ENCODE measurements at places on chromosomes 5 and 9. TPM values are rescaled to one million over a fixed set of nuclear protein-coding genes. Genes with fewer than 3 reads are reported as not detected.

DMGDH gene
- total RNA-seq, result 1.9 TPM

SPINK14 gene
- total RNA-seq, result not detected

PTPRD gene
- total RNA-seq, result 3.1 TPM

LHX6 gene
- 6.0 TPM for total RNA-seq

- no peak for DNase-seq
These were observed 385.1 kb downstream of the SEMA5A start for GRCh38 chr5:9160747-9161146.

DNA sequence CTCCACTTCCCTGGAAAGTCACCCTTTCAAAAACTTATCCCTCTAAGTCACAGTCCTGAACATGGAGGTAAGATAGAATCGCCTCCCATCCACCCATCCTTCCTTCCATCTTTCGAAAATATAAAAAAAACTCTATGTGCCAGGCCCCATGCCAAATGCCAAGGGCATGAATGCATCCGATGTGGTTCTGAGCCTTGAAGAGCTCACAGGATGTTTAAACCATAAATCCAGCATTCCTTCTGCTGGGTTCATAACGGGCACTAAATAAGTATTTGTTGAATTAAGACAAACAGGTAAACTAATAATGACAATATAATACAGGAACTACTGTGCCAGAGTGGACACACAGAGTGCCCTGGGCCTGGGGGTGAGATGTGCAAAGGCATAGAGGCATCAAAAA lies 147.3 kb downstream of the TTLL11 start:
- DNase-seq, result no peak

DNA sequence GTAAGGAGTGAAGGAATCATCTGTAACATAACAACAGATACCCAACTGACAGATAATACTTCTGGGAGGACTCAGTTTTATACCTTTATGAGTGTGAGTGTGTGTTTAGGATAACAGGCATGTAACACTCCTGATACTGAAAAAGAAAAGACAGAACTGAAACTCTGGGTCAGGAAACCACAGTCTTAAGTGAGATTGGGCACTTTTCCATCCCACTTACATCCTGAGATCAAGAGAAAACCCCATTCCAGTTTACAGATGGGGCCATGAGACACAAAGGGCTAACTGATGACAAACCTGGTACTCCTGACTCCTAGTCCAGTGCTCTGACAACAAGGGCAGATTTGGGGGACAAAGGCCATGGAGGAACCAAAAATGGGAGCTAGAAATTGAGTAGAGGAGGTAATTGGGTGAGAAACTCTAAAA lies 18.0 kb downstream of the IL5 start:
- DNase-seq, result no peak

GRCh38 chr5:78354066-78354670 lies 6.2 kb upstream of the SCAMP1 start:
- no peak for DNase-seq

DNA sequence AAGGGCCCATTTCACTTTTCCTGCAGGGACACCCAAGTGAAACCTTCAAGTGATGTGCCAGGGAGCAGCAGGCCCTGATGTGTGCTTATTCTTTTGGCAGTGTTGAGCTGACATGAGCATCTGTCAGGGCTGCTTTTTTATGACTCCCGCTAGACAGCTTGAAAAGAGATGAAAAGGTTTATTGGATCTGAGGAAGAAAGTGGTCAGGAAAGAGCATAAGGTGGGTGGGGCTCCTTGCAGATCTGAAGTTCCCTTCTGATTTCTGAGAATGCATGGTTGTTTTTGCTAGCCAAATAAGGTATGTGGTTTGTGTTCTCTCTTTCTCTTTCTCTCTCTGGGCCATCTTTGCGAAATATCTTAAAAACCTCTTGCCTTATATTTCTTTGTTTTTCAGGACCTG lies 316.1 kb downstream of the DMRT2 start:
- no peak for DNase-seq

DNA sequence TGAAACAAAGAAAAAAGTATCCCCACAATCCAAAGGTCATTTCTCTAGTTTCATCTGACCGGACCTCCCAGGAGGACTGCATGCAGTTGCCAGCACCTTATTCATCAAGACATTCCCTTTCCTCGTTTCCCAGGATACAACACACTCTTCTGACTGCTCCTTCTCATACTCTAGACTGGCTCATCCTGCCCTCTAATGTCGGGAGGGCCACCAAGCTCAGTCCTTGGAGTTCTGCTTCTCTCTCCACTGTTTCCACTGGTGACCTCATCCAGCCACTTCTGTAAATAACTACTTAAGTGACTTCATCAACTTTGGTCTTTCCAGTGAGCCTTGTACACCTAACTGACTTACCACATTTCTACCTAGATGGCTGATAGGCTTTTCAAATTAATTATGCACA lies 179.1 kb downstream of the EPB41L4A start:
- DNase-seq, result no peak

- DNase-seq, result no peak
These were observed 329.2 kb downstream of the EFNA5 start for GRCh38 chr5:107341376-107342084.
